Smooth muscle cell of bladder (primary cell): ENCODE measurements at places on chromosomes 6 and 20. TPM values are rescaled to one million over a fixed set of nuclear protein-coding genes. Genes with fewer than 3 reads are reported as not detected.

C20orf204 gene
- 0.57 and 0.92 TPM in 2 replicates for total RNA-seq

HSPA12B gene
- total RNA-seq, result 0.14 and 0.46 TPM in 2 replicates

VNN1 gene
- under 0.01 and 0.09 TPM in 2 replicates for total RNA-seq

WFDC2 gene
- not detected in 2 replicates for total RNA-seq

ECT2L gene
- total RNA-seq, result under 0.01 TPM in 1 of 2 replicates, not detected in the other

TSBP1 gene
- not detected in 2 replicates for total RNA-seq

MCHR2 gene
- not detected in 2 replicates for total RNA-seq

TFAP2B gene
- total RNA-seq, result 0.09 TPM in 1 of 2 replicates, not detected in the other

FUT9 gene
- under 0.01 TPM in 1 of 2 replicates, not detected in the other for total RNA-seq

MCCD1 gene
- not detected in 2 replicates for total RNA-seq

HLA-DMB gene
- under 0.01 and 0.71 TPM in 2 replicates for total RNA-seq

MUCL3 gene
- not detected in 2 replicates for total RNA-seq

ABHD16B gene
- total RNA-seq, result not detected in 2 replicates

GABRR2 gene
- 0.09 and 0.14 TPM in 2 replicates for total RNA-seq

FUCA2 gene
- 54.9 and 60.6 TPM in 2 replicates for total RNA-seq

HLA-DRB5 gene
- not detected in 2 replicates for total RNA-seq

DEFB114 gene
- total RNA-seq, result not detected in 2 replicates

IL17A gene
- not detected in 2 replicates for total RNA-seq

EYA2 gene
- 0.14 and 0.65 TPM in 2 replicates for total RNA-seq

OSER1 gene
- total RNA-seq, result 37.3 and 44.5 TPM in 2 replicates

DYNLT2 gene
- total RNA-seq, result 0.65 and 0.85 TPM in 2 replicates

PGBD1 gene
- 2.7 and 3.3 TPM in 2 replicates for total RNA-seq

REM1 gene
- 0.09 TPM in 1 of 2 replicates, not detected in the other for total RNA-seq

SLC22A7 gene
- not detected in 2 replicates for total RNA-seq

BPIFB4 gene
- total RNA-seq, result not detected in 2 replicates

PPP1R3G gene
- total RNA-seq, result 1.4 and 2.8 TPM in 2 replicates

MAN1A1 gene
- total RNA-seq, result 142 and 176 TPM in 2 replicates

CRISP2 gene
- total RNA-seq, result not detected in 2 replicates

GPLD1 gene
- 0.14 and 0.28 TPM in 2 replicates for total RNA-seq

CCN6 gene
- not detected in 2 replicates for total RNA-seq

LINC00237 gene
- not detected in 2 replicates for total RNA-seq

SIRPB2 gene
- total RNA-seq, result not detected in 2 replicates

SLC17A3 gene
- not detected in 2 replicates for total RNA-seq

ANGPT4 gene
- total RNA-seq, result not detected in 2 replicates

BPIFB2 gene
- total RNA-seq, result not detected in 2 replicates

NT5E gene
- 235 and 363 TPM in 2 replicates for total RNA-seq

OARD1 gene
- total RNA-seq, result 9.1 and 9.4 TPM in 2 replicates

DEK gene
- total RNA-seq, result 59.6 and 85.4 TPM in 2 replicates

MCM3 gene
- 14.1 and 14.5 TPM in 2 replicates for total RNA-seq

DSTN gene
- 215 and 284 TPM in 2 replicates for total RNA-seq
